HT-29 (cell line): ENCODE measurements at places on chromosomes 3 and 15. TPM values are rescaled to one million over a fixed set of nuclear protein-coding genes. Genes with fewer than 3 reads are reported as not detected.

Gene APOD
- total RNA-seq: 0.58 and 0.91 TPM in 2 replicates

DNA sequence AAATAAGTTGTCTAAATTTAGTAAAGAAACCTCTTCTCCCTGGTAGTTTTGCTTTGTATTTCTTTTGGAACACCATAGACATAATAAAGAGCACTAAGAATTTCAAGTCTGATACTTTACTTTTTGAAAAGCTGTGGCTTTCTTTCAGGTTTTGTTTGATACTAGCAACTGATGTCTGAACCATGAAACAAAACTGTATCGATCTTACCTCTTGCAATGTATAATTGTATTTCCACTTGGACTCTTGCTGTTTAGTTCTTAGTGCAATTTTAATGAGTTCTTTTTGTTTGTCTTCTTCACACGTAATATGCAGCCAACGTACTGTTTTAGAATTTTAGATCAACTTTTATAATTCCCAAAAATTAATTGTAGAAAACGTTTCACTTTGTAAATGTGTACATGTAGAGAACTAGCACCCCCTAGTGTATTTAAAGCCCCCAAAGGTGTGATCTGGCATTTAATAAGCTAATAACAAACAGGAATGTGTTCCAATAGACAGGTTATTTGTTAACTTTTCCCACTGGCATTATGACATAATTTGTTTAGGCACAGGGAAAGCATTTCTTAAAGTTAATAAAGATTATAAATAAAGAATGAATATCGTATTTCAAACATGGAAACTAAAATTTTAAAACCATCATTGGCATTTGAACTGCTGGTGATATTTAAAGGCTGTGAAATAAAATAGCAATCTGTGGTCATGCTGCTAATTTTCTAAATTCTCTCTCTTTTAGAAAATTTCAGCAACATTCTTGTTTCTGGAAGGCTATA, 289.1 kb upstream of the DNAJC19 start:
- no peak for DNase-seq

DNA sequence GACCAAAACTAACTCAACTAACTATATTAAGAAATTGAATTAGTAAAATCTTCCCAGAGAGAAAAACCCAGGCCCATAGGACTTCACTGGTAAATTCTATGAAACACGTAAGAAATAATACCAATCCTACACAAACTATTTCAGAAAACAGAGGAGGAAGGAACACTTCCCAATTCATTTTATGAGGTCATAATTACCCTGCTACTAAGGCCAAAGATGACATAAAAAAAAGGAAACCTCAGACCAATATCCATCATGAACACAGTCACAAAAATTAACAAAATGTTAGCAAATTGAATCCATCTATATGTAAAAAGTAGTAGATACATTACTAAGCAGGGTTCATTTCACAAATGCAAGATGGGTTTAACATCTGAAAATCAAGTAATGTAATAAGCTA, 3.5 kb downstream of the EDC3 start:
- DNase-seq: no peak

GRCh38 chr15:34618073-34618472, 34.6 kb upstream of the GOLGA8B start:
- DNase-seq: no peak

- no peak for DNase-seq
Observed at GRCh38 chr3:154029926-154030325, 91.3 kb upstream of the ARHGEF26 start.

- no peak for DNase-seq
Observed at GRCh38 chr3:153978006-153978405, 143.2 kb upstream of the ARHGEF26 start.

GRCh38 chr3:147616998-147617619, 207.9 kb downstream of the ZIC1 start:
- DNase-seq: peak; percentile 48

- DNase-seq: no peak
Observed at GRCh38 chr3:45273681-45274515, 47.8 kb upstream of the TMEM158 start.

- no peak for DNase-seq
Observed at GRCh38 chr15:83207009-83207659, 489 bp downstream of the HDGFL3 start.
